Uterus (tissue), 4 donors: ENCODE measurements at places on chromosomes 3 and 15.

GRCh38 chr3:72397586-72397985 lies 450.7 kb downstream of the SHQ1 start:
- no peak for DNase-seq

DNA sequence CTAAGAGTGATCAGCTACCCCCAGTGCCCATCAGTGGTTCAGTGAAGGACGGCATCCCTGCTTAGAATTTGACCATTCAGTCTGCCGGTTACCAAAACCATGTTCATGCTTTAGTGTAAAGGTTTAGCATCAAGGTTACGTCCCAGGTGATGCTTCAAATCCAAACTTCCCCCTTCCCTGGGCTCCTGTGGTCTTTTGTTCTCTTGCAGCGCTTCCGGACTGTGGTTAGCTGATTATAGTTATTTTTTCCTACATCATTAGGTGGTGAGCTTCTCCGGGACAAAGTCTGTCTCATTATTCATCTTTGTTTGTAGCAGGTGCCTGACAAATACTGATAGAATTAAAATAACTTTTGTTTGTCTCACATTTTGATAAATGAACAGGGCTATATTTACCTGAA lies 28.3 kb upstream of the MYZAP start:
- no peak for DNase-seq

GRCh38 chr15:90774731-90775514 lies 57.8 kb downstream of the BLM start:
- no peak for DNase-seq

DNA sequence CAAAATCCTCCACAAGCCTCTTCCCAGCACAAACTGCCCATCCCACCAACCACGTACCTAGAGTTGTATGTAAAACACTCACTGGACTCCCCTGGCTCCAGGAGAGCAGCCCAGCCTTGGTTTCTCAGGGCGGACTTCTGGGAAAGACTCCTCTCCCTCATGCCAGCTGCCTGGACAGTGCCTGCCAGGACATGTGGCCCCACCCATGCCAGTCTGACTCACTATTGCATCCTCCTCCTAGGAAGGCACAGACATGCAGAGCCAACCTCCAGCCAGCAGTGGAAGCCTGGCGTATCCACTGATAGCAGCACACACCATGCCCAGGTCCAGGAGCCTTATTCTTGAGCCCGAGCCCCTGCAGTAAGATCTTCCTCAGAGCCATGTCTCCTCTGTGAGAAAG lies 8.6 kb downstream of the PKM start:
- DNase-seq = no peak

DNA sequence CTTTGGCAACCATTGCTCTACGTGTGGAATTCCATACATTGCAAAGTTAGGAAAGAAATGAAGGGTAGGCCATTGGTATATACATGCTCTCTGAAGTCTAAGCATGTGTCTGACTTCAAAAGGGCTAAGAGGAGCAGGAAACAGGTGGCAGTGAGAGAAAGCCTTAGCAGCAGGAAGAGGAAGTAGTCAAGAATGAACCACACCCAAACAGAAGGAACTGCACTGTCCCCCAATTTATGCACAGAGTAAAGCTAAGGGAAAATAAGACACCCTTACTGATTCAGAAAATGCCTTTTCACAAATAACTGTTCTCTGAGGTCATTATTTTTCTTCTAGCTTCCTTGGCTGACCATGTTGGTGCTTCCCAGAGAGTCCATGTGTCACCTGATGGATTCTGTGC lies 575.4 kb downstream of the NTRK3 start:
- no peak for DNase-seq

DNA sequence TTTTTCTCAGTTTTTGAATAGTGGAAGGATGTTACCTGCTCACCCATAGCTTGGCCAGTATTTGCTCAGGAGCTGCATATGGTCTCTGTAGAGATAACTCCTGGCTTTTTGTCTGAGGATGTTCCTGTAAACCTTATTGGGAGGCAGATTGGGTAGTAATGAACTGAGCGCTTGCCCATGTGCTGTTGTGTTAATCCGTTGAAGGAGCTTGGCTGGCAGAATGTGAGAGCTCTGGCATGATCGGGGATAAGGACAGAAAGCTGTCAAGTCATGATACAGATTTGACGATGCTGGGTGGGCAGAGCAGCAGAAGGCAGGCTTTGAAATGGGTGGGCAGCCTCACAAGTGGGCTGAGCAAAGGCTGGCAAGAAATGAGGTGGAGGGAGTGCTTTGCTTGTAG lies 27.4 kb downstream of the SH3GL3 start:
- no peak for DNase-seq
